Stimulated activated CD8-positive, alpha-beta memory T cell treated with anti-CD3 and anti-CD28 coated beads, Interleukin-4, amount 100 ng/mL, for 1 hour (primary cell): ENCODE measurements at places on chromosomes 5 and 9.

GRCh38 chr9:129414993-129415941, 205.6 kb downstream of the C9orf50 start:
- DNase-seq: no peak

- no peak for DNase-seq
Observed at GRCh38 chr5:178740181-178740557, 9.7 kb upstream of the ZNF354A start.

DNA sequence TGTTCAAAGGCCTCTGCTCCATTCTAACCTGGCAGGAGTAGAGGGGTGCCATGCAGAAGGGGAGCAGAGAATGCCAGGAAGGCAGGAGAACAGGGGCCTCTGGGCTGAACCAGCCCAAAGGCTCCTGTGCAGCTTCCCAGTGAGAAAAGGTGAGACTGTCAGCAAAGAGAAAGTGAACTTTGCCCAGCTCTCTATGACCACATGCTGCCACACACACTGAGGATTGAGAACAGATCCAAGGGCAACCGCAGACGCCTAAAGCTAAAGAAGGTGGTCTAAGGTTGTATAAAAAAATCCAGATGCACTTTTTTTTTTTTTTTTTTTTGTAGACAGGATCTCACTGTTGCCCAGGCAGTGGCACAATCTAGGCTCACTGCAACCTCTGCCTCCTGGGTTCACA, 51.4 kb downstream of the ALDH7A1 start:
- no peak for DNase-seq

DNA sequence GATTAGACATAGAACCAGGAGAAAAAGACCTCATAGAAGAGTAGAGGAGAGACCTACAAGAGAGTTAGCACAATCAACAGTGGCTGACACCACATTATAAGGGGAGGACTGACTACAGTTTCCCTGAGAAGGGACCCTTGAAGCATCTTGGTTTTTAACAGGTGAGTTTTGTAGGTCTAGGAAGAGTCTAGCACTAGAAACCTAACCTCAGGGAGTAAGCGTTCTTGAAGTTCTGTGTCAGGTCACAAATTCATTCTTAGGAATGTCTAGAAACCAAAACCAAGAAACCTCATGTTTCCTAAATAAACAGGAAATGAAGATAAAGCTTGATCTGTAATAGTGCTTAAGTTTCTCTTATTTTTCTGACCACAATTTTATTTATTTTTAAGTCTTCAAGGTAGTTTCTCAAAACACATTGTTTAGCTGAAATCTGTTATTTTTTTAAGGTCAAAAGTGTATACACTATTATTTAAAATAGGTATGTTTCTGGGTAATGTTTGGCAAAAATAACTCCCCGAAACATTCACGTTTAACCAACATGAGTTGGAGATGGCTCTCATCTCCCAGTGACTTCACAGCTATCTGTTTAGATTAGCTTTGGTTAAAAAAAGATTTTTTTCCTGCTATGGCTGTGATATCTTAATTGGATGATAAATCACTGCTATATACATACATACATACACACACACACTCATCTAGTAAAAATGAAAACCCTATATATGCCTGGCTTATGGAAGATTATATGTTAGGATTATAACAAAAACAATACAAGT, 37.1 kb downstream of the MAP3K1 start:
- DNase-seq: no peak

DNA sequence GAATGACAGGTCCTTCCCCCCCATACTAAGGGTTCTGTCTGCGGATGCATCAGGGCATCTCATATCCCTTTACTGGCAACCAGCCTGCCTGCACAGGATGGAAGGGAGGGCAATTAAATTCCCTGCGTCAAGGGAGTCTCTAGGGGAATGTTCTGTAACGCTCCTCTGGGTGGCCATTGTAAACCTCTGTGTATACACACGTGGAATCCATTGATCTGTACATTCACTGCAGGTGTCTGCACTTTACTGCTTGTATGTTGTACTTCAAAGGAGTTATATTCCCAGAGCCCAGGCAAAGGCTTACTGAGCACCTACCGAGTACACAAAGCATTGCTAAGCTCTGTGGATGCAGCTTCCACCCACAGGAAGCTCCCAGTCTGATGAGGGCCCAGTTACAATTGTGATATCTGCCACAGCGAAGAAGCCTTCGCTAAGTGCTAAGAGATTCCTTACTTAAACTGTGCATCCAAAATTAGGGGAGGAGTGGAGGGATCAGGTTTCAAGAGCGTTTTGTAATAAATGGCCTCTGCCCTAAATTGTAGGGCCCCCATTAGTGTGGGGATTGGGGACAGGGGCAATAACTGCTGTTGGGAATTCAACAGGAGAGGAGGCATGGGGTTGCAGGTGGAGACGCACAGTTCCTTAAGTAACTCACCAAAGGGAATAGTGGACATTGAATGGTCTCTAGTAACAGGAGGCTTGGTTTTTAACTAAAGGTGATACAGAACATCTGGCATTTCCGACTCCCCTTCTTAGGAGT, 1.5 kb upstream of the RETREG1 start:
- DNase-seq: no peak

DNA sequence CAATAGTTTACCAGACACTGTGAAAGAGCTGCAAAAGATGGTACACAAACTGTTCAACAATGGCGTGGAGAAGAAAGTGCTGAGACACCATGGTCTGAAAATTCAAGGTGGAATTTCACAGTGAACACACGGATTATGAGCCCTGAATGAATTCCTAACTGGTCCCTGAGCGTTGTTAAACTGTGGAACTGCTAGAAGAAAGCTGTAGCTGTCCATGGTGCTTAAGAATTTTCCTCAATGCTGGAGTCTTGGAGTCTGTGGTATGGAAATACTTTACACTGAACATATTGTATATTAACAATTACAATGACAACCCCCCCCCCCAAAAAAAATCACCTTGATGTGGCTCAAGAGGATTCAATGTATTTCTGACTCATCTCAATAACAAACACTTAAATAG, 68.5 kb downstream of the SLC24A2 start:
- DNase-seq: no peak

DNA sequence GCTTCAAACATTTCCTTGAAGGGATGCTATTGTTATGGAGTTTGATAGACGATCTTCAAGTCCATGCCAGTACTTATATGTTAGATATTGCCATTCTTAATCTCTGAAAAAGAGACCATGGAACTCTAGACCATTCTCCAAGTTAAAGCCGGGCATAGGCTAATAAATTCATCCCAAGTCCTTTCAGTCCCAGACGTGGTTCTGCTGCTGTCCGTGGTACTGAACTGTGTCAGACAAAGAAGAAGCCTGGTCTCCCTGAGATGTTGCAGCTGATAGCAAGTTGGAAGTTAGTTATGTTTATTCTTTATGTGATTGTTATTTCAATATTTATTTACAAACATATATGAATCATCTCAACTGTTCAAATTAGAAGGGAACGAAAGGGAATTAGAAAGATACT, 158.7 kb downstream of the NMUR2 start:
- DNase-seq: no peak

- no peak for DNase-seq
Observed at GRCh38 chr9:1473956-1474634, 423.9 kb downstream of the DMRT2 start.

DNA sequence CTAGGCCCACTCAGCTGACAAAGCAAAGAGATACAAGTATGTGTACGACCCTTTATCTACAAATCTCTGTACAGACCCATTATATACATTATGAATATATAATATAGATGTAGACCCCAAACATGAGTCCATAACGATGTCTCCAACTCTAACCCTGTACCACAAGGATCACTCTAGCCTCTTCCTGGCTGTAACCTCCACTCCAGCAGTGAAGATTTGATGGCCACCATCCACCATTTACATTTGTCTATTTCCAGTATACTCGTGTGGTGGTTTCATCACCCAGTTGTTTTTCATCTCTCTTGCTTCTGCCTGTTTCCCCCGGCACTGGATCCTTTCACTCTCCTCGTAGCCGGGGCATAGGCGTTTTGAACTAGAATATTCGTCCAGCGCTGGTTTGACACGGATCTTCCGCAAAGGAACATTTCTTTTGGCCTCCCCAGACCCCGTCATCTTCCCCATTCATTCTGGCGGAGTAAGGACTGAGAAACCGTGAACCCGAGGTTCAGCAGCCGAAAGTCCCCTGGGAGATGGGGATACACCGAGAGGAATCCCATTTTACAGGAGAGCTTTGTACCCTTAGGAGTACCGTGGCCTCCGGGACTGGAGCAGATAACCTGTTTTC, 828 bp upstream of the TRIO start:
- DNase-seq: no peak

DNA sequence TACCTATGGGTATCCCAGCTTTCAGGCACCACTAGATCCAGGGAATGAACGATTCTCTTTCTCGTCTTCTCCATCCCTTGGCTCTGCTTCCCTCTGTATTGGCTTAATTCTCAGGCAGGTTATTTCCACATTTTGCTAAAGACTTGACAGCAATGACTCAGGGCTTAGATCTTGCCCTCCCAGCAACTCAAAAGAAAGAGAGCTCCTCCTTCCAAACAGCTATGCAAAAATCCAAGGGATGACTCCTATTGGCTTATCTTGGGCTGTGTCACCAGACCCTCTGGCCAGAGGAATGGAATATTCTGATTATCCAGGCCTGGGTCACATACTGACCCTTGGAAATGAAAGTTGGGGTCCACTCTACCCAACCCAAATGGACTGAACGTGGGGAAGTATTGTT, 270.2 kb downstream of the NTRK2 start:
- DNase-seq: no peak

GRCh38 chr9:18067548-18068120, 406.3 kb upstream of the ADAMTSL1 start:
- no peak for DNase-seq

GRCh38 chr5:132777209-132778069, at the start of gene SEPTIN8:
Gene SEPTIN8 (minus strand): TSS chr5:132777239. CDS start chr5:132777137, 102 bp downstream.
- no peak for DNase-seq

DNA sequence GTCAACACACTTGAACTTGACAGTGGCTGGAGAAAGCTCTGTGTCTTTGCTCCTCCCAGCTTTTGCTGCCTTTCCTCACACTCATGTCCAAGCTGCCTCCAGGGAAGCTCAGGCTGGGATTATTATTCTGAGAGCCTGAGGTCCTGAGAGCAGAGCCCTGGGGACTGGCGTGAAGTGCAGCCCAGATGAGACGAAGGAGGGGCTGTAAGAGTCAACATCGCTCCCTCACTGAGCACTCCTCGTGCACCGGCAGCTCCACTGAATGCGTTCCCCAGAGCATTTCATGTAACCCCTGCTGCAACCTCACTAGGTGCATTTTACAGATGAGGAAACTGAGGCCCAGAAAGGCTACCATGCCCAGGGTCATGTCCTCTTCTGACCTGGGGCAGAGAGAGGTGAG, 63.5 kb upstream of the PHYKPL start:
- DNase-seq: no peak

DNA sequence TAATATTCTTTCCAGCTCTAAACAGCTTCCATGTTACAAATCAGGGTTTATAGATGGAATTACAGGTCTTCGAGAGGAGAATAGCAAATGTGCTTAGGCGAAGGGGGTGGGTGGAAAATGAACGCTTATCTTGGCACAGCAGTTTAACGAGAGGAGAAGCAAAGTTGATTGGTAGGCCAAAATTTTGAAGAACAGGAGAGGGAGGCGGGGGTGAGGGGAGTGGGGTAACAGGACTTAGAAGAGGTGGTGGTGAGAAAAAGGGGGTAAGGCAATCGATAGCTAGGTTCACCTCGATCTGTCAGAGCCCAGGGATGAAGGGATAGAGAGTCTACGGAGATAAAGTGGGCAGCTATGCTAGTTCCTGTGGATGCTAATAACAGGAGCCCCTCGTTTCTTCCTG, 764 bp downstream of the ANKRA2 start:
- no peak for DNase-seq

DNA sequence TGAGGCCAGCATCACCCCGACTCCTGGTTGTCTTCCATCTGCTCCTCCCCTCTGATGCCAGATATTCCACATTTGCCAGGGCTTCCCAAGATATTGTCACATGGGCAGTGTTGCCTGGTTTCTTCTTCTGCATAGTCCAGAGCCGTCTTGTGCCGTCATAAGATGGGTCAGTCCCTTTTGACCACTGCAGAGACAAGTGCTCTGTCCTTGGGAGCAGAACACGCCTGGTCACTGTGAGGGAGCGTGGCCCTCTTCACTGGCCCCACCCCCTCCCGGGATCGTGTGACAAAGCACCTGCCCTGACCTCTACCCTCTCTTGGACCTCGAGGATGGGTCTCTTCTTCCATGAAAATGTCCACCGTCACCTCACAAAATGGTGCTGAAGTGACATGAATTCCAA, 41.6 kb downstream of the UBE2QL1 start:
- DNase-seq: no peak

GRCh38 chr9:133090187-133090586, 28.4 kb downstream of the CEL start:
- DNase-seq: no peak

DNA sequence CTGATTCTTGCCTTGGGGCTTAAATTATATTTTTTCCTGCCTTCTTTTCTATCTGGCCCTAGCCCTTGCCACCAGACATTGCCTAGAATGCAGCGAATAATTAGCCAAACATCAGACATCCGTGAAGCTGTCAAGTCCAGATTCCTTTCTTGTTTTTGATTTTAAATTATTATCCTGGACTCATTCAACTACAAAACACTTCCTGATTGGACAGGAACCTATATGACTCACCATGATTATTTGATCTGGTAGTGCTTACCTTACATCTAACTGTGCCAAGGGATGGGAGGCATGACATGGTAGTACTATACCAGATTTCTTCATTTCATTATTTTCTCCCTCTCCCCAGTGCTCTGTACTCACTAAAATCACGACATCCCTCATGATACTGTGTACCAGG, 829.6 kb downstream of the TLR4 start:
- no peak for DNase-seq

DNA sequence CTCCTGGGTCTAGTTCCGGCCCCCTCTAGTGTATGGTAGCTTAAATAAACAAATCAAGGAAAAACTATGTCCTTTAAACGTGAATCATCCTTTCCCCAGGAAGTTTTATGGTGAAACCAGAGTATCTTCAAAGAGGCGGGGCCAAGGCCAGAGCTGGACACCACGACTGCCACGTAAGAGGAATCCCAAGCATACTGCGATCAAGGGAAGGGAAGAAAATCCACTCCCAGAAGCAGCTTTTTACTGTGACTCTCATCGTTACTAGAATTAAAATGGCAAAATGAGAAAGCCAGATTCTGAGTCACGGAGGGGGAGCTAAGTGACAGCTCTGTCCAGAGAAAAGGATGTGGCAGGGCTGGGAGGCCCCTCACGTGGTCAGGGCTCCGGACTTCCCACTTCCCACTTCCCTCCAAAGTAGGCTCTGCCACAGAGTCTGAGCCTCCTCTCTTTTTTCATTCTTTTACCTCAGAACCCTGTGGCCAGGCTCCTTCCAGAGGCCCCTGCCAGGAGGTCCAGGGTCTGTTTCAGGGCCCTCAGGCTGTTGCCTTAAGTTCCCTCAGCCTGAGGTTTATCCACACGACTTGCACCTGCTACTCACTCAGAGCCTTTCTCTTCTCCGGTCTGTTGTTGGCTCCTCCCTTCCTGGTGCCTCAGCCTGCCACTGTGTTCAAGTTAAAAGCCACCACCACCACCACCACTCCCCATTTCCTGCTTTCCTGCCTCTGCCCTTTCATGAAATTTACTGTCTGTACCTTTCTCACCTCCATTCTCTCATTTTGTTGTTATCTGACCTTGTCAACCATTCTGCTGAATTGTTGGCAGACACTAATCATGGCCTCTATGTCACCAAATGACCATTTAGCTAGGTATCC, 1.4 kb upstream of the GLRX start:
- DNase-seq: no peak
